ENCODE measurements at places on chromosomes 12 and 14.
A peak's percentile ranks its signal among the peaks of the same experiment; 100 is the strongest.

GRCh38 chr12:12511895-12512711 lies 50.6 kb downstream of the DUSP16 start:
- no peak for DNase-seq

DNA sequence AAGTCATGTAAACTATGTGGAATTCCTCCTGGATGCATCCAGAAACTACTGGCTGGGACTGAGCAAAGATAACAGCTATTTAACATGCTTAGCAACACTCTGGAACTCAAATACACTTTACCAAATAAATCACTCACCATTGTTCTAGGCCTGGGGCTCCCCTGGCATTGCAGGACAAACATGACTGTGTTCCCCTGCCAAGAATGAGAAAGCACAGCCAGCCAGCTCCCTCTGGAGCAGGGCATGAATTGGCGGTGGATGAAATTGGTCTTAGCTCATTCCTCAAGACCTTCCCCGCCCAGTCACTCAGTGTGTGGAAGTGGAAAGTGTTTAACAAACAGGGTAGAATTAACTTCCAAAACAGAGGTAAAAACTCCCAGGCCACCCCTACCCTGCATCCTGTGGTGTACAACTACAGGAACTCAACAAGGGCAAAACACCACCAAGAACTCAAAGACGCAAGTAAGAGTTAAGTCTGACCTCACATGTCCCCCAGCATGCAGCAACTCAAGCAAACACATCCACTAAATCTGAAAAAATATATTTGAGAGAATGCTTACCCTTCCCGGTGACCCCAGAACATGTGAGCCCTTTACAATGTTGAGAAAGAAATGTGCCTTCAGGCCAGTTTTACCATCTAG lies 58.4 kb upstream of the BDKRB2 start:
- no peak for DNase-seq

- no peak for DNase-seq
These were observed 948.2 kb downstream of the GALC start for GRCh38 chr14:87044807-87045206.

DNA sequence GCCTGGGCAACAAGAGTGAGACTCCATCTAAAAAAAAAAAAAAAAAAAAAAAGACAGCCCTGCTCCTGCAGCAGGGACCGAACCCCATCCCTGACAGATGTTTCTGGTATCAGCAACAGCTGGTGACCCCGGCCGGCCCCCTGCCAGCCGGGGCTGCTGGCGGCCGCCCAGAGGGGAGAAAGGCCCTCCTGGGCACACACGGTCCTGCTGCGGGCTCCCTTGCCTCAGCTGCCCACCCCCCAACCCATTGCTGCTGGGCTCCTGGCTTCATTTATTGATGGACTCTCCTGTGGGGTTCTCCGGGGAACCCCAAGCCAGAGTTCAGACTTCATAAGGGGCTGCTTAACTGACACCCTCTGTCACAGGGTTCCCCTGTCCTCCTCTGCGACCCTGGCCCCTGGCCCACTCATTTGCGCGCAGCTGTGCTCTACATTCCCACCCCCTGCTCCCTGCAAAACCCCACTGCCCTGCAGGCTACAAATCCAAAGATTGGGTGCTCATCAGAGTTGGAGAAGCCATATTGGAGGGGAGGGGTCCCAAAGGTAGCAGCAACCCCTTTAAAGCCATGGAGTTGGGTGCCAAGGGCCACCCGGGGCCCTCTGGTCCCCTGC lies 103.6 kb upstream of the RTL1 start:
- no peak for DNase-seq

DNA sequence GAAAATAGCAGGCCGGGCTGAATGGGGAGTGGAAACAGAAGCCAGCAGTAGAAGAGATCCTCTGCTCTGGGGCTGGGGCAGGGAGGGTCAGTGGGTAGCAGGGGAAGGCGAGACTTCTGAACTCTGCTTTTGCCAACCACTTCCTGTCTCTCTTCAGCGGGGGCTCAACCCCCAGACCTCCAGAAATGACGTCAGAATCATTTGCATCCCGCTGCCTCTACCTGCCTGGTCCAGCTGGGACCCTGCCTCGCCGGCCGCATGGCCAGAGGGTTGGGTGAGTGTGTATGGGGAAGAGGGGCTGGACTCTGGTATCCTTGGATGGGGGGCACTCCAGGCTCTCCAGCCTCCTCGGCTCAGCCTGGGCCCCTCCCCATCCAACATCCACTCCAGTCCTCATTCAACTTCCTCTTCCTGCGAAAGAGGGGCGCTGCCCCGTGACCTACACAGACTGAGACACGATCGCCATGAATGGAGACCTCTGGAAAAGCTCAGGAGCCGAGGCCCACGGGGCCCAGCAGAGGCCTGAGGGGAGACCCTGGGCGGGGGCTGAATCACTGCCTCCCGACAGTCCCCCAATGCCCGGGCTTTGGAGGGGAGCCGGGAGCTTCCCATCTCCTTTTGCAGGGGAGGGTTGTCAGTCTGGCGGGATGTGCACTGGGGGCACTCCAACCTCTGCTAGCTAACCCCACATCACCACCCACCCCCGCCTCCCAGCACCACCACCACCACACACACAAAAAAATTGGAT lies 458 bp upstream of the HOXC4 start:
- DNase-seq, result no peak

GRCh38 chr14:77812028-77812427 lies 12.1 kb downstream of the ADCK1 start:
- DNase-seq, result no peak

DNA sequence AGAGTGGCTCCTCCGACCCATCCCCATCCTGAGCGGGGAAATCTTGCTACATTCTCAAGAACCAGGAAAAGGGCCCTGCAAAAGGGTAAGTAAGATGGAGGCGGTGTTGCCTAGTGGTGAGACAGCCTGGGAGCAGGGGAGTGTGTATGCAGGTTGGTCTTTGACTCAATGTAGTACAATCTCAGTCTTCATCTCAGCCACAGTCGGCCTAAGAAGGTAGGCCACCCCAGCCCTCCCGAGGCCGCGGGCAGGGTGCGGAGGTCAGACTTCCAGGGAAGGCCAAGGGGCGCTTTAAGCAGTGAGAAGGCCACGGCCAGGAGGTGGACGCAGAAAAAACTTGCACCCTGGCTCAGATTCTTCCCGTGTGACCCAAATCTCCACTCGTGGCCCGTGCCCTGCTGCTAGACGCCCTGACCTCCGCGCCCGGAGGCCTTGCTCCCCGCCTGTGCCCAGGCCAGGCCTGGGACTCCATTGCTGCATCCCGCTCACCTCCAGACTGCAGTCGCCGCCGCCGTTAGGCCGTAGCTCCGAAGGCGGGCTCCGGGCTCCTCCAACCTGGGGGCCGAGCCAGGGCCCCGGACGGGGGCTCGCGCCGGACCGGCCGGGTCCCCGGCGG lies 435 bp downstream of the FOXM1 start:
- DNase-seq, result peak; percentile 63

DNA sequence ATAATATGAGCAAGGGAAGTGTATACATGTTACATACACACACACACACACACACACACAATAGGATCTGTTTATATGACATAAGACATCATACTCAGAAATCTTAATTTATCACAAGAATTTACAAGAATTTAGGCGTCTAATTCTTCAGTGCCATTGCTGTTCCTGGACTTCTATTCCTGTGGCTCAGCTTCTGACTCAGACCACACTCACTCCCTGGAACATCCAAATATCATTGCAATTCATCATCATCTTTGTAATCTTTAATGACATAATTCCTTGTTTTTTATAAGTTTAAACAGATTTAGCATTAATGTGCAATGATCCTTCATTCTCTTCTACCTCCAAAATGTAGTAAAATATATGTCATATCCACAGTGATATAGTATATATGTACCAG lies 544.2 kb downstream of the FOXG1 start:
- DNase-seq, result no peak

GRCh38 chr12:43159506-43159905 lies 392.5 kb downstream of the ADAMTS20 start:
- no peak for DNase-seq

DNA sequence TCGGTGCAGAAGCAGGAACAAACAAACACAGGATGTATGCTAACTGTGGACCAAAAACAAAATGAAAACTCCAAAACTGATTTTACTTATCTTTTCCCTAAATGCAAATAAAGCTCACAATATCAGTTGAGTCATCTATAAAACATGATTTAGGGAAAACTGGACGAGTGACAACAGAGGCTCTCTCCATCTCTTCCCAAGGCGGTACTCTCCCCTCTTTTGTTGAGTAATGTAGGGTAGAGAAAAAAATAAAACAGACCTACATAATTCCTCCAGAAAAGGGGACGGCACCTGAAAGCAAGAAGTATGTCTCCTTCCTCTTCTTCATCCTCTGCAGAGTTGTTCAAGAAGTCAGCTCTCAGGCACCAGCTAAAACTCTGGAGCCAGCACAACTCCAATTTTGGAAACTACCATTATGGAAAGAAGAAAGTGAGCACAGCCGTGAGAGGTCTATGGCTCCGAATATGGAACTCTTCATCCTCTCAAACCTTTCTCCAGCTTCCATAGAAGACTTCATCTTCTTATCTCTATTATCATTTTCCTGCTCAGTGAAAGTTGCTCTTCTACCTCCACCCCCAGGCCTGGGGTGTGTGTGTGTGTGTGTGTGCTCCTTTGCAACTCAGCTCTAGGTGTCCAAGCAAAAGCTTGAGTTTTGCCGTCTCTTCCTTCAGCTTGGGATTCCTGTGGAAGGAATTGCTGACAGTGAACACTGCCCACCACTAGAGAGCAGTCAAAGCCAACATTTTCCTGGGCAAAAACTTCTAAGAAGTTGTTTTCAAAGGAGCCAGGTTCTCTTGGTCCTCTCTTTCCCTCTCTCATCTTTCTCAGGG lies 155.4 kb downstream of the DIO2 start:
- DNase-seq, result peak; percentile 40

DNA sequence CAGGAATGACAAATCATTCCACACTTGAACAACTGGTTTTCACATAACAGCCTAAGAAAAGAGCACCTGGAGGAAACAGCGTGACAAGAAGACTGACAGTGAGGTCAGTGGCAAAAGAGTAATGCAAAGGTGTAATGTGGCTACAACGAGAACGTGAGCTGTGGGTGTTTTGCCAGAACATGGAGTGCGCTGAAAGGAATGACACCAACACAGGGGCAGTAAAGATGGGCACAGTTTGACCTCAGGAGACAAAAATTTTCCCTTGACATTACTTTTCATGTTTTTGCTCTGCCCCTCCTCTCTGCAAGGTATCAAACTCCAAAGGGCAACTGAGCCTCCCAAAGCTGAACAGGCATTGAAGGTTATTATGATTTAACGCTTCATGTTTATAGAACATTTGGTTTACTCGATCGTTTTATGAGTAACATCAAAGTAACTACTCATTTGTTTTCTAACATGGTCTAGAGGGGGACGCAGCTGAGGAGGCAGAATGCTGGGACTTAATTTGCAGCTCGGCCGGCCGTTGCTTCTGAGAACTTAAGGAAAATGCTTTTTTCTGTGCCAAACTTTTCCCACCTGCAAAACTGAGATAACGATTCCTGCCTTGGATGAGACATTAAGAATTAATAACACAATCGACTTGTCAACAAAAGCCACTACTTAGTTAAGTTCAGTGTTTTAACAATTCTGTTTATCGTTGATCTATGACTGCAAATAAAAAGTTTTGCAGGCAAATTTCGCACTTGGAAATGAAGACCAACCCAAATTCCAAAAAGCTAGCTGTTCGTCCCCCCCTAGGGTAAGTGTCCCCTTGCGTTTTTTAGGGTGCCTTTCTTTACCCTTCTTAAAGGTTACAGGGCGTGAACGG lies 954 bp downstream of the HAUS4 start:
- peak; percentile 65 for DNase-seq

- no peak for DNase-seq
These were observed 201.8 kb upstream of the RGS6 start for GRCh38 chr14:71730471-71730870.

DNA sequence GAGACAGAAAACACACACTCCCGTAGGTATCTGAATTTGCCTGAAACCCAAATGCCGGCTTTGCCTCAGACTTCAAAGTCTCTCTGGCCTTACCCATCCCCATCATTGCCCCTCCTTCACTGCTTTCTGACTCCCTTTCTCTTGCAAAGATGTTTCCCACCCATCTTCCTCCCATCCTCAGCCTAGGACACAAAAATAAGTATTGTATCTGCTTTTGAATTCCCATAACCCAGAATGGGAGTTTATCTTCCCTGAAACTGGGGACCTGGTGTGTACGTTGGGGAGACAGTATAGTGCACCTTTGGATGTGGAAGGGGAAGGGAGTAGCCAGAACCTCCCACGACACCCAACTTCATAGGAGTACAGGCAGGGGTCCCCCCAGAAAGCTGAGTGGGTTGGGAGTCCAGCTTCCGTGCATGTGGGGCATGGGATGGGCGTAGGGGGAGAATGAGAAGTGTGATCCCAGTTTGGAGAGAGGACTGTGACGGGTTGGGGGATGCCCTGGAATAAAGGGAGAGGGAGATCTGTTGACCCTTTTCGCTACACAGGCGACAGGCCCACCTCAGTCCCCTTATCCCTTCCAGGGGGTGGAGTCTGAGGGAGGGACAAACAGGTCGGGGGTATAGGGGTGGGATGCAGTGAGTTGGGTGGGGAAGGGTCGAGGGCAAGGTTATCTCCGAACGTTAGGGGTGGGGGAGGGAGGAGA lies 488 bp upstream of the KIF5A start:
- no peak for DNase-seq

- DNase-seq, result peak; percentile 5
These were observed 17.3 kb downstream of the EPYC start for GRCh38 chr12:90987520-90987919.
